ENCODE measurements at places on chromosomes 6 and 20. TPM values are rescaled to one million over a fixed set of nuclear protein-coding genes. Genes with fewer than 3 reads are reported as not detected.

Gene FERMT1
- total RNA-seq = 1.0 TPM

Gene RBPJL
- total RNA-seq = not detected

Gene MUCL3
- not detected for total RNA-seq

Gene FOXF2
- 0.16 TPM for total RNA-seq

Gene SRMS
- total RNA-seq = not detected

Gene FNDC11
- total RNA-seq = 0.11 TPM

Gene GABRR2
- total RNA-seq = 0.54 TPM

Gene TRAPPC3L
- 0.11 TPM for total RNA-seq

Gene HLA-F
- total RNA-seq = 27.2 TPM

Gene MYCT1
- total RNA-seq = 13.7 TPM

Gene CRISP3
- not detected for total RNA-seq

Gene TEAD3
- total RNA-seq = 25.4 TPM

Gene GSTA3
- not detected for total RNA-seq

Gene NTSR1
- not detected for total RNA-seq

Gene MEI4
- 0.73 TPM for total RNA-seq

All from Right ventricle myocardium superior (tissue), 1 donor.